A549 treated with Hydrocortisone at 1 μM for 4 hours (cell line): ENCODE measurements at places on chromosomes 16 and 17. TPM values are rescaled to one million over a fixed set of nuclear protein-coding genes. Genes with fewer than 3 reads are reported as not detected.

CMTM2 gene
- total RNA-seq, result not detected in 5 replicates

SLC6A2 gene
- 0.10 to 0.14 TPM (median 0.12 TPM) in 3 of 5 replicates, not detected in the others for total RNA-seq

ZACN gene
- 0.13 to 0.53 TPM (median 0.33 TPM) in 5 replicates for total RNA-seq

GPR179 gene
- 0.02 to 0.05 TPM (median 0.03 TPM) in 5 replicates for total RNA-seq

PROCA1 gene
- 0.93 to 1.2 TPM (median 1.2 TPM) in 5 replicates for total RNA-seq

KRT14 gene
- total RNA-seq, result 0.08 to 0.17 TPM (median 0.13 TPM) in 4 of 5 replicates, not detected in the other

TNS4 gene
- 192 to 284 TPM (median 275 TPM) in 5 replicates for total RNA-seq
